ENCODE measurements at places on chromosomes 2 and 18. TPM values are rescaled to one million over a fixed set of nuclear protein-coding genes. Genes with fewer than 3 reads are reported as not detected.

DNA sequence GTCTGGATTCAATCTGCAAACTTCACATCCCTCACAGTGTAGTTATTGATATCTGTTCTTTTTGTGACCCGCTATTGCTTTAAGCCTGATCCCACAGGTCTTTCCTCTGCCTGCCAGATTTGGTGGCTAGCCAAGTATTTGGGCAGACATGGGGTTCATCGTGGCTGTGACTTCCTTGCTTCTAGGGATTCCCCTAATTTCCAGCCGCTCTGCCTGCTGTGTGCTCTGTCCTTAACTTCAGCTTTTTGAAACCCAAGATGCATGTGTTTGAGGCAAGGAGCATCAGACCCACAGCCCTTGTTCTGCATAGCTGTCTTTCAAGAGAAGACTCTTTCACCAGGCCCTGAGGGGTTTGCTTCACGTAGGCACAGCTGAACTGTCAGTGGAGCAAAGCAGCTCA is 54.2 kb downstream of the NCAPH start:
- no peak for DNase-seq

DNA sequence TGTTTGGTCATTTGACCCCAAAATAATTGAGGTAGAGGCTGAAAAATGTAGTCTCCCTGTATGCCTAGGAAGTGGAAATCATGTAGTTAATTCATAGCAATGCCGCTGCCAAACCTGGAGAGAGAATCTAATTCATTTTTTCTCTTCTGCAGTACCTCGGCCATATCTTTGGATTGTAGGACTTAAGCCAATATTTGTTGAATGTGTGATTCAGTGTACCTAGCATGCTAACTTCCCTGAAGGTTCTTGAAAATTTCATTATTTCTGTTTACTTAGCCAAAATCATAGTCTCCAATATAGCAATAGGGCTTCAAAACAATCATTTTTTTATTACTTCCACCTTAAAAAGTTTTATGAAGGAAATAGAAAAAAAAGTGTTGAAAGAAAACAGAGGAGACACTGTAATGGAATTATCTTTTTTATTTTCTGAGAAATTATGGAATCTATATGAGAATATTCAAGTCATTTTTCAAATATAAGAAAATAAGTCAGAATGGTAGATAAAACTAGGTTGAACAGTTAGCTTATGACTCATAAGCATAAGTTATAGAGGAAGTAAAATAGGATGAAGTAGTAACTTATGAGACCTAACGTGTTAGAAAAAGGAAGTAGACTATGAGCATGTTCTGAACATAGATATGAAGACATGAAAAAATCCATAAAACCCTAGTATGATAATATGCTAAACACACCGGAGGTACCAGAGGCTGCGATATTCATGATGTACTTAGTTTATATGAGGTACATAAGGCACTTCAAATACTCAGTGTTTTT is 35.2 kb upstream of the CDH19 start:
- no peak for DNase-seq

The PRKAG3 gene
- not detected for total RNA-seq

The ZAP70 gene
- total RNA-seq: not detected

GRCh38 chr2:148999451-148999921 is 39.0 kb upstream of the LYPD6B start:
- no peak for DNase-seq

The CACNB4 gene
- total RNA-seq: 0.11 TPM

- no peak for DNase-seq
These were observed 4.3 kb upstream of the HAAO start for GRCh38 chr2:42796427-42797248.

DNA sequence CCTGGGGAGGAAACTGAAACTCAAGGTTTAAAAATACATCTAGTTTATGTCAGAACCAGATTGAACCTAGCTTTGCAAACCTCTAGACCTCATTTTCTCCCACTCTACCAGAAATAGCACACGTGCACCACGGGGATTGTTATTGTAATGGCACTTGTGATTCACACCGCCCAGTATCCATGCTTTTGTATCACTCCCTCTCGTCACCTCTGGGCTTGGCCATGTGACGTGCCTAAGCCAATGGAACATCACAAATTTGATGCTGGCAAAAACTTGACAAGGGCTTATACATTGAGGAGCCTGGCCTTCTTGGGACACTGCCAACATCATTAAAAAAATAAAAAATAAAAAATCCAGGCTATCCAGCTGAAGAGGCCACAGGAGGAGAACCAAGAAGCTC is 495.8 kb upstream of the POU3F3 start:
- DNase-seq: no peak

GRCh38 chr2:133599811-133600210 is 31.5 kb upstream of the NCKAP5 start:
- DNase-seq: no peak

DNA sequence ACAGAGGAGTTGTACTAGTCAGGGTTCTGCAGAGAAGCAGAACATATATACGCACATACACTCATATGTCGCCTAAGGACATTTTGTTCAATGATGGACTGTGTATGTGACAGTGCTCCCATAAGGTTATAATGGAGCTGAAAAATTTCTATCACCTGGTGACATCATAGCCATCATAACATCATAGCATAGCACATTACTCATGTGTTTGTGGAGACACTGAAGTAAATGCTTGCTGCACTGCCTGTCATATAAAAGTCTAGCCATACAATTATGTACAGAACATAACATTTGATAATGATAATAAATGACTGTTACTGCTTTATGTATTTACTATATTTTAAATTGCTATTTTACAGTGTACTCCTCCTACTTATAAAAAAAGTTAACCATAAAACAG is 83.1 kb downstream of the TSN start:
- no peak for DNase-seq

- DNase-seq: no peak
These were observed 219.5 kb downstream of the SOX11 start for GRCh38 chr2:5911718-5912117.

DNA sequence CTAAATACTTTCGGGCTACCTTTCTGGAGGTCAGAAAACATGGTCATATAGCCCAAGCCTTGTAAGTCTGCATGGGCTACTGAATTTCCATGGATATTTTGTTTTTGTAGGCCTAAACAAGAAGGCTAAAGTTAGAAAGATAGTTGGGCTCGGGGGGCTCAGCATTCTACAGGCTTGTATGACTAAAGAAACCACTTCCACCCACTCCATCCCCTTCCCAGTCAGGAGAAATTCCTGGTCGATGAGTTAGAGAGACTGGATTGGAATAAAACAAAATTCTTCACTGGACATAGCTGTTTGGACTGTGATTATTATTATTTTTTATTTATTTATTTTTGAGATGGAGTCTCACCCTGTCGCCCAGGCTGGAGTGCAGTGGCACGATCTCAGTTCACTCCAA is 539.4 kb upstream of the TNP1 start:
- DNase-seq: peak; percentile 74

The WDSUB1 gene
- 6.4 TPM for total RNA-seq

All from LHCN-M2 (cell line).